HL-60 (cell line): ENCODE measurements at places on chromosomes 2 and 18.
A peak's percentile ranks its signal among the peaks of the same experiment; 100 is the strongest.

DNA sequence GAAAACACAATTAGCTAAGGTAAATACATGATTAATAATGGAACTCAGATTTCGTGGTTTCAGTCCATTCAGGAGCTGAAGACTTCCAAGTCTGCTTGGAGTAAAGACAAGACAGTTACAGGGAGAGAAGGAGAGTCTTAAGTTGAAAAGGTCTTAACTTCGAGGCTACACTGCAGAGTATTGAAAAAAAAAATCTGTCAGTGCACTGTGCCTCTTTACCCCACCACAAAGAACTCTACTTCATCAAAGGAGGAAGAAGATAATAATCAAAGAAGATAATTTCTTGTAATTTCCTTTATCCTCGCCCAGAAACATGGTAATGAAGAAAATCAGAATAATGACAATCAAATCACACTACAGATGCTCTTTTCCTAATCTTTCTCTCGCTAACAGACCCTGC is 75.4 kb downstream of the MEMO1 start:
- DNase-seq: no peak

GRCh38 chr18:39772155-39772919 is 2182.7 kb upstream of the PIK3C3 start:
- no peak for DNase-seq

- DNase-seq: no peak
These were observed 124.5 kb downstream of the TMEM131 start for GRCh38 chr2:97871096-97871780.

GRCh38 chr18:45245091-45245511 is 370.2 kb upstream of the SLC14A2 start:
- DNase-seq: no peak

GRCh38 chr2:215430528-215431187 is 5.2 kb downstream of the FN1 start:
- DNase-seq: no peak

DNA sequence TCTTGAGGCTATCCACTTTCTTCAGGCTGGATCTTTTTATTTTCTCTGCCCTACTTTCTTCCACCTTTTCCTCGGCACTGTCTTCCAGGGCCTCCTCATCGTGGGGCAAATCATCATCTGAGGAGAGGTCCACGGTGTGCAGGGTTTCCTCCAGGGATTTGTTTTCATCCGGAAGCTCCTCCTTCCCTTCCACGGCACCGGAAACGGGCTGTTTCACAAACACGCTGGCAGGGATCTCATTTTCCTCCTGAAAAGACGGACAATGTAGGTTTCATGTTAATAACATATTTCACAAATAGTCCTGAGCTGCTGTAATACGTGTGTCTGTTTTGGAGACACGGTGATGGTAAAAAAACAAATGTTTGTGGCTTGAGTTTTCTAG is 10.4 kb downstream of the CAVIN2 start:
- DNase-seq: no peak

- DNase-seq: no peak
These were observed 36.7 kb upstream of the FOXI3 start for GRCh38 chr2:88489181-88489580.

- no peak for DNase-seq
These were observed 439.8 kb upstream of the LYPD1 start for GRCh38 chr2:133109772-133110171.

DNA sequence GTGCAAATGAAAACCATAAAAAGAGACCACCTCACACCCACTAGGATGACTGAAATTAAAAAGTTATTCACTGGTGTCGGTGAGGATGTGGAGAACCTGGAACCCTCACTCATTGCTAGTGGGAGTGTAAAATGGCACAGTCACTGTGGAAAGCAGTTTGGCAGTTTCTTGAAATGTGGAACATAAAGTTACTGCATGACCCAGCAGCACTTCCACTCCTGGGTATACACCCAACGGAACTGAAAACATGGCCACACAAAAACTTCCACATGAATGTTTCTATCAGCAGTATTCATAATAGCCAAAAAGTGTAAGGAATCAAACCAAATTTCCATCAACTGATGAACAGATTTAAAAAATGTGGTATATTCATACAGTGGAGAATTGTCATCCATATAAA is 65.1 kb upstream of the SLC66A3 start:
- no peak for DNase-seq

DNA sequence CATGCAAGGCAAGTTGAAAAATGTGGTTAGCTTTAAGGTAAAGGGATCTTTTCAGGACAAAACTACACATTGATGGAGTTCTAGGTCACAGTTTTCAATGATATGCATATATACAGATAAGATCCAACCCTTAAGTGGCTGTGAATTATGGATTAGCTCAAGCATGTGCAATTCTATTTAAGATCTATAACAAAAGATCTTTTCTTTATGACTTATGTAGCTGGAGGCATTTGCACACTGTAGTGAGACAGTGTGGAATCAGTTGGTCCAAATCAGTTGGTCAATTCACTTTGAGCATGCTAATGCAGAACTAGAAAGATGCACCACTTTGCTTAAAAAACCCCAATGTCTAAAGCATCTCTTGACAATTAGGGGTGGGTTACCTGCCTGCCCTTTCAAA is 417.1 kb upstream of the ZEB2 start:
- DNase-seq: no peak

DNA sequence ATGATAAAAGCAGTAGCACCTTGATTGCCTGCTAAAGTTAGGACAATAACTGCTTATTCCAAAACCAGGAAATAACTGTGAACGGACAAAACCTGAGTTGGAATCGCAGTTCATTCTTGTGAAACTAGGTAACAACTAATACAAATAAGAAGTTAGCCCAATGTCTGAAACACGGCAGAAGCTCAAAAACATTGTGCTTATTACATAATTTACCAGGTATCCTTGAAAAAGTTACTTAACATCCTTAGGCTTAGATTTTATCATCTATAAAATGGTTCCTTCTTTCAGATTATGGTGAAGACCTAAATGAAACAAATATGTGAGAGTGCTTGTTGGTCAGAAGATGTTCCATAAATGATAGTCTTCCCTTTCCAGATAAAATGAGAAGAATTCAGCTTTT is 32.4 kb downstream of the RTN4 start:
- no peak for DNase-seq

DNA sequence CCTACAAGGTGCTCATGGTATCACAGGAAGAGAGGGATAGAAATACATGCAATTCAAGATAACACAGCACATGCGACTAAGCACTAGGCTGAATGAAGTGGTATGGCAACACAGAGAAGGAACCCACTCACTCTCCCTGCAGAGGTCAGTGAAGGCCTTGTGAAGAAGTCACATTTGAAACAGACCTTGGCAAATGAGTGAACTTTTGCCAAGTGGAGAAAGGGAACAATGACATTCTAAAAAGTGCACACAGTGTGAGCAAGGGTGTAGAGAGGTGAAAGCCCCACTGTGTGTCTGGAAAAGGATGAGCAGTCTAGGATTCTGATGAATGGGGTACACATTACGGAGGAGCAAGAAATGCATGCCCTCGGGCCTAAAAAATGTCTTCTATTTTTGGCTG is 23.3 kb downstream of the KLF7 start:
- DNase-seq: peak; percentile 36

- DNase-seq: no peak
These were observed 92.0 kb upstream of the GULP1 start for GRCh38 chr2:188199716-188200128.

DNA sequence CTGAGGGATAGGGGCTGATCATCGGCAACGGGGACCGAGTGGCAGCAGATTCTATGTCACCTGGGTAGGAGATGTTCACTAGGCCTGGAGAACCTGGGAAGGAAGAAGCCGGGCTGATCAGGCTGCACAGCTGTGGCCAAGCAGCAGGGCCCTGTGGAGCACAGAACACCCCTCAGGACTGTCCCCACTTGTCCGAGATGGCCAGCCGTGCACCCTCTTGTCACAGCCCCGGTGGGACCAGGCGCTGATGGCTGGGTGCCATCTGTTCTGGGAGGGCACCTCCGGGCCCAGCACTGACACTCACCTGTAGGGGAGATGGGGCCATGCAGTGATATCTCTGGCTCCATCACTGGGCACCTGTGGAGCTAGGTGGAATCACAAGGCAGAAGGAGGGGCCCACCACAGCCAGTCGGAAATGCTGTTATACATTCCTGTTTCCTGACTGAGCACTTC is 217.9 kb upstream of the RAB6C start:
- no peak for DNase-seq

DNA sequence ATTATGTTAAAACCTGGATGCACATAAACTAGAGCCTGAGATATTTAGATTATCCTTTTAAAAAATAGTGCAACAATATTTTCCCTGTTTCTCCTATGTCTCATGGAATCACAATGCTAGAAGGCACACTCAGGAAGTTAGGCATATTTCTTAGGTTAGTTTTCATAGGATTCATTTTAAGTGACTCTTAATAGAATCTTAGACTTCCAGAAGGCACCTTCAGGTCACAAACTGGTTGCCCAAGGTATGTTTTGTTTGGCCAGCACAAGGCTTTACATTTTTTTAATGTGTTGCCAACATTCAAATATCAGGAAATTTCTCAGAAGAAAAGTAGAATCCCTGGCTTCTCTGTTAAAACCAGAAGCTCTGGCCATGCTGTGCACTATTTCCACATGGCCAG is 129.3 kb downstream of the LNPK start:
- DNase-seq: no peak

DNA sequence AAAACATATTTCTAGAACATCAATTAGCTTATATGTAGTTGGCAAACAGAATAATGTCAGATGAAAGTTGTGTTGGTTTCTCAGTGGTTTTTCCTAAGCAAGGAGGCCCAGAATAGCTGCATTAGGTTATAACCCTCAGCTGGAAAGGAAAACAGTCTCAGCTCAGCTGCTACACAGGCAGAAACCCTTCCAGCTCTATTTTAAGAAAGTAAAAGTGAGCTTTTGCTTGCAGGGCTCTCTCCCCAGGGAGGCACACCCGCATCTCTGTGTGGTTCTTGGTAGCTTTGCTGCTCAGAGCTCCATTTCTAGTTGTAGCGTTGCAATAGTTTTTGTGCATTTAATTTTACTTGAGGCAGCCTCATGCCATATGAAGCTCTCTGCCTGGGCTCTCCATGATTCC is 54.6 kb downstream of the PIKFYVE start:
- no peak for DNase-seq

DNA sequence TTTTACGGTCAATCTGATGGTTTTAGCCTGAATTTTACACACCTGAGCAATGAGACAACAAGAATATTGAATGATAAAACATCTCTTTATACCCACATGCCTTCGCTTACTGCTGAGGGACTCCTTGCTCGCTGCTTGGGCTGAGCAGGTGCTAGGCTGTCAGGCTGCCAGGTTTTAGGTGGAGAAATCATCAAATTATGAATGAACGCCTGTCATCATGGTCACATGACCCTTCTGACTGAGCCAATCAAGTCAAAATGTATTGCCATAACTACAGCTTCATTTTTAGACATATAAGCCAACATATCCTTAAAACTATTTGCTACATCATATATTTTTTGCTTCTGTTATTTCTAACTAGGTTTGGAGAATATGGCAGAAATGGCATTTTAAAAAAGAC is 274.0 kb downstream of the LNPK start:
- no peak for DNase-seq

DNA sequence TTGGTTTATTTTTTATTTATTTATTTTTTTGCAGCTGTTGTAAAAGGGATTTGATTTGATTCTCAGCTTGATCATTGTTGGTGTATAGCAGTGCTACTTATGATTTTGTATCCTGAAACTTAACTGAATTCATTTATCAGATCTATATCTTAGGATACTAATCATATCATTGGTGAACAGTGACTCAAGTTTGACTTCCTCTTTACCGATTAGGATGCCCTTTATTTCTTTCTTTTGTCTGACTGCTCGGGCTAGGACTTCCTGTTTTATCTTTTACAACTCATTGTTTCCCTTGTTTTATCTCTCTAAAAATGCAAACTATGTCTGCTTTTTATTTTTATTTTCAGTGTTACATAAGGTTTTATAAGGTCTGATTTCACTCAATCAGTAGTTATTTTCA is 23.6 kb downstream of the SP100 start:
- DNase-seq: no peak

GRCh38 chr2:240159251-240159839 is 18.9 kb upstream of the OTOS start:
- DNase-seq: no peak
